ENCODE measurements at places on chromosomes 6 and 20.

DNA sequence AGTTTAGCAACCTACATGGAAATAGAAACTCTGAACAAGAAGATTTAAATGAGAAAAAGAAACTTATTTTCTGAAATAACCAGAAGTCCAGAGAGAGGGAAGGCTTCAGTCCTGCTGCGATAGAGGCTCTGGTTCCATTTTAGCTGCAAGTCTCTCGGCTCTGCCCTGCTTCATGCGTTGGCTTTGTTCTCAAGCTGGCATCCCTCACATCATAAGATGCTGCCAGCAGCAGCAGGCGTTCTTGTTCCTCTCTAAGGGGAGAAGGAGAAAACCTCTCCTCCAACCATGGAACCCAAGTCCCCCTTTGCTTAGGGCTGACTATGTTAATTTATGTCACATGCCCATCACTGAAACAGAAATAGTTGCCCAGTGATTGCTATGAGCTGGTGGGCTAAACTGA is 46.4 kb upstream of the PMEPA1 start:
- no peak for DNase-seq

DNA sequence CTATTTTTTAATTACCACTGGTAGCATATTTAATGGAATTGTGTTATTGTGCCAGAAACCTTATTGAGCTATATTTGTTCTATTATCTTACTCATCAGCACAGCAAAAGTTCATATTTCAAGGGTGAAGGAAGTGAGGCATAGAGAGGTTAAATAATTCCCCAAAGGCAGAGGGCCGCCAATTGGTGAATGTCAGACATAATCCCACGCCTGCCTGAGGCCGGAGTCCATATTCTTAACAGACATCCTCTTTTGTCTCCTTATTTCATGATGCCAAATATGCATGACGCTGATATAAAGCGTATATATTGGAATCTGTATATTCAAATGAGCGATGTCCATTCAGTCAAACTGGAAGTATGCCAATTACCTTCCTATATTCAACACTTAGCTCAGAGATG is 505.0 kb upstream of the SLC35B3 start:
- DNase-seq: no peak

DNA sequence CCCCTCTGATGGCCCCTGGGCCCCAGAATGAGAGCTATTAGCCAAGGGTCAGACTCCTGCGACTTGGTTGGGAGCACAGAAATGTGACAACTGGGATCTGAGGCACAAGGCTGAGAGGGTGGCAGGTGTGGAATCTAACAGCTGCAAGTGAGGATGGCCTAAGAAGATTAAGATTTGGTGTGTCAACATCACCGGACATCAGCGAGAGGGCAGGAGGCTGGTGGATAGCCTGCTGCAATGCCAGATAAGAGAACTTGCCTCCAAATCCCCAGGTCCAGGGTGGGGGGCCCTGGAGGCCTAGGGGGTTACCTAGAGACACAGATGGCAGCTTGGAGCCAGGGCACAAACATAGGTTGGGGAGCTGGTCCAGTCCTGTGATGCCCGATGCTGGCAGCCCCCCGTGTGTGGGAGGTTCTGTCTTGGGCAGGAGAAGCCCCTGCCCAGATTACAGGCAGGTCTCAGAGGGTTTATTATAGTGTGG is 155.8 kb downstream of the GRM4 start:
- no peak for DNase-seq

DNA sequence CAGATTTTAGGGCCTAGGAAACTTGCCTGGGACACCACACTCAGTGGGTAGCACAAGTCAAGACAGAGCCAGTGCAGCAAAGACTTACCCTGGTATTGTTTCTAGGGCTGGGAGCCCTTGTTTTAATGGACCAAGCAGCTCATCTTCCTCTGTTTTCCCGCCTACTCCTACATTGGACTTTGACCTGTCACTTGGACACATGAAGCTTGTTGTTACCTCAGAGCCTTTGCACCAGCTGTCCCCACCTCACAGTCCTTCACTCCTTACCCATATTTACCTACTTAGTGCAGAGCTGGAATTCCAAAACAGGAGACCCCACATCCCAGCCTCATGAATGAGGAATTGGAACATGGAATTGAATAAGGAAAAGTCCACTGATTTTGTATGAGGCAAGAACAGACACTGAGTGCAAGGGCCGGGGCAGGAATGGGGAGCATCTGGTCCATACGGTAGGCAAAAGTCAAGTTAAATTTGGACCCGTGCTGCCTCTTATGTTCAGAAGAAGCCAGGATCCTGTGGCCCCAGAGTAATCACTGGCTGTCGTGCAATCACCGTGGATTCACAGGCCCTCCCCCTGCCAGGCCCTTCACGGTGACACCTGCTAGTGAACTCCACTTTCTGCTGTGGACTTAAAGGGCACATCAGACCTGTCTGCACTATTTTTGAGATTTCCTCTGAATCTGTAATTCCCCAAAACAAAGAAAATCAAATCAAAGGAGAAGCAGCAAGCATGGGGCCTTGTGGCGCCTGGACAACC is 236.9 kb upstream of the PMEPA1 start:
- DNase-seq: no peak

- DNase-seq: no peak
Observed at GRCh38 chr6:45163952-45164766, 164.0 kb upstream of the RUNX2 start.

GRCh38 chr20:53036992-53037391 is 64.8 kb downstream of the TSHZ2 start:
- no peak for DNase-seq

DNA sequence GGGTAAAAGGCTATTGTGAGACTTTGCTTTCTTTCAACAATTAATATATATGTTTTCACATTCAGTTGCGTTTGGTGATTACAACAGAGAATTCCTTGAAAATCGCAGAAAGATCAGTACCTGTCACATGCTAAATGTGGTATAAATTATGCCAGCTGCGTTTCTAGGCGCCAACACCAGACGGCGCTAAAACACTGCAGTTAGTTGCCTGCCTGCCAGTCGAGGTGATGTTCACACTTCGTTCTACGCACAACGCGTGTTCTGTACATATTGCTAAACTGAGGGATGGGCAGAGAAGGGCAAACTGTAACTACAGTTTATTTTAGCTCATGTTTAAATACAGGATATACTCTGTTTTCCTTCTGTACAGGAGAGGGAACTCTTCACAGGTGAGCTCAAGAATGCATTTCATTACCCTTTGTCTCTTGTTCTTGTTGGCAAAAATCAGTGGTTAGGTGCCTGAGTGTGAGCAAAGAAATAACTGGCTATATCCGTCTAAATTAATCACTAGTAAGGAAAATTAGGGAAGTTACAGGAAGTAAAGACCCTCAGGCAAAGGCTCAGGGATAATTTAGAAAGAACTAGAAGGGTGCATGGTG is 100.1 kb upstream of the RGS17 start:
- peak; percentile 48 for DNase-seq

GRCh38 chr20:17992847-17993513 is 24.2 kb downstream of the MGME1 start:
- no peak for DNase-seq

GRCh38 chr6:30684386-30685156 is 1.9 kb downstream of the PPP1R18 start:
- peak; percentile 74 for DNase-seq

DNA sequence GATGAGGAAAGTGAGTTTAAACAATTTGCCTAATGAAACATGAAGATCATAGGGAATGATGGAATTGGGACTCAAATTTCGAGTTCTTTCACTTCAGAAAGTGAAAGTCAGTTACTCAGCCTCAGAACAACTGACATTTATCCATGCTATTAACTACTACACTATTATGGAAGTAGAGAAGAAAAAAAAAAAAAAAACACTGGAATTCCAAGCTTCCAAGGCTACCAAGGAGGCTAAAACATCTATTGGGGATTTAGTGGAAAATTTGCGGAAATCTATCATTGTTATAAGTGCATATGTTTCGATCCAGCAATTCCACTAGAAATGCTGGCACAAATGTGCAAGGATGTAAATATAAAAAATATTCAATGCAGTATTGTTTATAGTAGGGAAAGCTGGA is 70.4 kb downstream of the TSHZ2 start:
- DNase-seq: no peak

GRCh38 chr6:137738931-137739504 is 128.0 kb upstream of the TNFAIP3 start:
- no peak for DNase-seq

DNA sequence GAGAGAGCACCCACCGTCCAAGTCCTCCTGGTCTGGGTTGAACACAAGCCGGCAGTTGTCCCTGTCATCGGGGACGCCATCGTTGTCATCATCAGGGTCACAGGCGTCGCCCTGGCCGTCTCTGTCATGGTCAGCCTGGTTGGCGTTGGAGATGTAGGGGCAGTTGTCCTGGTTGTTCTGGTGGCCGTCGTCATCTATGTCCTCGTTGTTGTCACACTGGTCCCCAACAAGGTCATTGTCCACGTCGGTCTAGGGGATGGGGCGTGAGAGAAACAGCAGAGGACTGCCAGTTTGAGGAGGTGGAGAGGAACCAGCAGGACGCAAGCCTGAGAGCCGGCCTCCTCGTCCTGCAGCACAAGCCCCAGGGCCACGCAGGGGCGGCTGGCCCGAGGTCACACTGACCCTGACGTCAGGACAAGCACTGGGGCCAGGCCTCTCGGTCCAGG is 28.5 kb downstream of the THBS2 start:
- DNase-seq: no peak

DNA sequence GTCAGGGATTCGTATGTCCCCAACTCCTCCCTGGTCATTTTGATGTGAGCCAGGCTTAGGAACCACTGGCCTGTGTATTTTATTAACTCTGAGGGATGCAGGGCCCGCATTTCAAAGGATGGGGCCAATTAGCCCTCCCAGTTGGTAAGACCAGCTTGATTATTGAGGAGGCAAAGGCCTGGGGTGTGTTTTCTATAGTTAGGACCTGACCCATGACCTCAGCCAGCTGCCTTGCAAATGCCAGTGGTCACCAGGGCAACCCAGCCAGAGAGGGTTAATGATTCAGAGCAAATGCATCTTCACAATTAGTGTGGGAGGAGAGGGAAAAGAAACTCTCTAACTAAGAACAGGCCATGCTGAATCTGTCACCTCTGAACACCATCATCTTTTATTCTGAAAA is 835.4 kb downstream of the MAFB start:
- DNase-seq: no peak

GRCh38 chr6:142700671-142701312 is 244.2 kb downstream of the HIVEP2 start:
- peak; percentile 67 for DNase-seq

- no peak for DNase-seq
Observed at GRCh38 chr6:86775893-86776292, 161.4 kb upstream of the HTR1E start.

DNA sequence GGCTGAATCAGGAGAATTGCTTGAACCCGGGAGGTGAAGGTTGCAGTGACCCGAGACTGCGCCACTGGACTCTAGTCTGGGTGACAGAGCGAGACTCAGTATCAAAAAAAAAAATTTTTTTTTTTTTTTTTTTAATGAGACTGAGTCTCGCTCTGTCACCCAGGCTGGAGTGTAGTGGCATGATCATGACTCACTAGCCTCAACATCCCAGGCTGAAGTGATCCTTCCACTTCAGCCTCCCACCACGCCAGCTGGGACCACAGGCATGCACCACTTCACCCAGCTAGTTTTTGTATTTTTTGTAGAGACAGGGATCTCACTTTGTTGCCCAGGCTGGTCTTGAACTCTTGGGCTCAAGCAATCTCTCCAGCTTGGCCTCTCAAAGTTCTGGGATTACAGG is 53.3 kb downstream of the MYO6 start:
- DNase-seq: no peak

GRCh38 chr6:149015535-149016525 is 269.0 kb downstream of the UST start:
- DNase-seq: peak; percentile 63

DNA sequence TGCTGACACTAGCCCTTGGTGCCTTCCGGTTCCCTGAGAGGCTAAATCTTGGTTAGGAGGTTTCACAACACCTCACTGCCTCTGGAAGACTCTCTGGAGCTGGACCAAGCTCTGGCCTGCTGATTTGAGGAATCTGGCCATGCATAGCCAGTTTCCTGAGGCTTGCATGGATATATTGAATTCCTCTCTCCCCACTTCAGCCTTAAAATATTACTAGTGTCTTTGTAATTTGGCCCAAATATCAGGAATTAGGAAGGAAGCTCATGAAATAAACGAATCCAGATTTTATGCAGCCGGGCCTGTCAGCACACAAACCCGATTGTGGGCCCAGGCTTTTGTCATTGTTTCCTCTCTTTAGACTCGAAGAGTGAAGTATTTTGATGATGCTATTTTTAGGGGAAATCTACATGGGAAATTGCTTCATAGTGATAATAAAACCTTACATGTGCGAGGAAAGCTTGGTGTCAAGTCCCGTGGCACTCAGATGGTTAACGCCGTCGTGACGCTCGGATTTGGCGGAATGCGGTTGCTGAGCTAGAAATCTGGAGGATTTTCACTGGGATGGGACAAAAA is 144.4 kb downstream of the PHACTR3 start:
- no peak for DNase-seq

GRCh38 chr6:123716506-123716905 is 79.8 kb upstream of the TRDN start:
- DNase-seq: no peak

GRCh38 chr20:4045741-4046140 is 30.4 kb upstream of the RNF24 start:
- no peak for DNase-seq

DNA sequence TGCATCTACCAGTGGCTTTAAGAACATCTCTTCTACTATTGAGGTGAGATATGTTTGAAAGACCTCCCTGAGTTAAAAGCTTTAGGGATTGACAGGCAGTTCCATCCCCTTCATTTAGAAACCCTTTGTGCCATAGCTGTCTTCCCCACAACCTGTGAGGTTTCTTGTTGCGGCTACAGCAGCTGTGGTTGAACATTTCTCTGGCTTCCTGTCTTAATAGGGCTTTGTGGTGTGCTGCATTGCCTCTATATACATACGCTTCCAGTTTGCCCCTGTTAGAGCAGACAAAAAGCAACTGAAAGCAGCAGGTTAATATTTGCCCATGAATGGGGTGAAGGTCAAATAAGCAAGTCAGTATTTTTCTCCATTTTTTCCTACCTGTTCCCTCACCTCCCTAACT is 210.2 kb downstream of the TMEM200A start:
- DNase-seq: no peak

DNA sequence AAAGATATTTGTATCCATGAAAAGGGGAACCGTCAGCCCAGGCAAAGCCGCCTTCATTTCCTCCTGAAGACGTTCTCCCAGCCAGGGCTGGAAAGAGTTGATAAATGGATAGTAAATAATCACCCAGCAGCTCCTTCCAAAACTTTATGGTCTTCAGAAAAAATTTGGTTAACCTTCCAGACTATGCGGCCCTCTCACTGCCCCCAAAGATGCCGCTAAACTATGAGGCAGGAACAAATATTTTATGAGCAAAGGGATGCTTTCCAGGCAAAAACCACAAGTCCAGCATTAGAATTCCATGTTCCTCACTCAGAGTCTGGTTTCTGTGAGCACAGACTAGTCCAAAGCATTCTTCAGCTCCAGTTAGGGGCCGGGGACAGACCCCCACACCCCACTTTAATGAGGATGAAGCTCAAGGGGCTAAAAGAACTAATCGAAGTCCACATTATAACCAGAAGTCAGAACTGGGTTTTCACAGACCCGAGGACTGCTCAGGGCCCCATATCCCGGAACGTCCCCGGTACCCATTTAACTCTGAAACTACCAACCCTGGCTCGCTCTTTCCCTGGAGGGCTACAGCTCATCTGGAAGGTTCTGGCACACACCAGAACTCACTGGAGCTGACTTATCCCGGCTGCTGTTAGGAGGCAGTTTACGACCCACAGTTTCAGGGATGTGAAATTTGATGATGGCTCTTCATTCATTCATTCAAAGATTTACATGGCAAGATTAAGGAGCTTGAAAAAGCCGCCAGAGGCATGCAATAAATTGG is 29.4 kb downstream of the BMP7 start:
- DNase-seq: peak; percentile 14

- DNase-seq: no peak
Observed at GRCh38 chr20:52823303-52823702, 148.9 kb upstream of the TSHZ2 start.

Data from inflammatory macrophage (primary cell).